ENCODE measurements at places on chromosomes 11 and 22. TPM values are rescaled to one million over a fixed set of nuclear protein-coding genes. Genes with fewer than 3 reads are reported as not detected.

- H3K4me1 ChIP-seq: peaks cover 2% of the 10 kb centered on the region
- DNase-seq: no peak
- H3K36me3 ChIP-seq: no peaks in the 10 kb centered on the region
- peak overlapping the region; percentile 43 for H3K4me3 ChIP-seq
- H3K27me3 ChIP-seq: peaks cover 58% of the 10 kb centered on the region
Measured at GRCh38 chr22:49481659-49482399, 345.8 kb downstream of the BRD1 start.

- DNase-seq: no peak
- H3K36me3 ChIP-seq: no peaks in the 10 kb centered on the region
- H3K4me1 ChIP-seq: no peaks in the 10 kb centered on the region
- H3K4me3 ChIP-seq: no peak overlapping the region
- no peak overlapping the region for H3K27ac ChIP-seq
Measured at GRCh38 chr22:44196731-44197131, 16.0 kb downstream of the PARVG start.

DNA sequence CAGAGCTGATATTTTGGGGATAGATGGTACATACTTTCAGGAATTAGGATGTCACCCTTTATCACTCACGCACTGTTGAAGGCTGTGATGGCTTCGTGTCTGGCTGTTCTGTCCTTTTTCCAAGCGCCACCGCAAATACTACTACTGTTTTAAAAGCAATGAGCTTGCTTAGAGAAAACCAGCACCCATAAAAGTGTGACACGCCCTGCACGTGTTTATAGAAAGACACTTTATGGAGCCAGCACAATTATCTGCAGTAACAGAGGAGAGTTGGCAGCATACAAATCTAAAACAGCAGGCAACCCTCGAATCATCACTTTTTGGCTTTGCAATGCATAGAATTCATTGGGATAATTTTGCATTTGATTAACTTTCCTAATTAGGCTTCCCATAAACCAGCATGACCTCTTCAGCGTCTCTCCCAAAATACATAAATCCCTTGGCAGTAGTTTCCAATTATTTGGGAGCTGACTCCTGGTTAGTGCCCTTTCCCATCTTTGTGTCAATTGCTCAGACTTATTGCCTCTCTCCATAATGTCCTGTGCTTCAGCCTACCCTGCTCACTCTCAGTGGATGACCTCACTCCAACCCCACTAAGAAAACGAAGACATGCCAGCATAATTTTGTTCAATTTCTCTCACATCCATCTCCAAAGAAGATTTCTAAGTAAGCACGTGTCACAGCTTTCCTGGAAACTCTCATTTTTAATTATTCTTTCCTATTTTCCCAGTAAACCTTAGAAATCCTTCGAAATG, 118.7 kb upstream of the LARGE1 start:
- no peaks in the 10 kb centered on the region for H3K36me3 ChIP-seq
- no peaks in the 10 kb centered on the region for H3K4me1 ChIP-seq
- peaks cover 29% of the 10 kb centered on the region for H3K27me3 ChIP-seq
- no peak overlapping the region for H3K27ac ChIP-seq
- DNase-seq: no peak
- no peak overlapping the region for H3K4me3 ChIP-seq

DNA sequence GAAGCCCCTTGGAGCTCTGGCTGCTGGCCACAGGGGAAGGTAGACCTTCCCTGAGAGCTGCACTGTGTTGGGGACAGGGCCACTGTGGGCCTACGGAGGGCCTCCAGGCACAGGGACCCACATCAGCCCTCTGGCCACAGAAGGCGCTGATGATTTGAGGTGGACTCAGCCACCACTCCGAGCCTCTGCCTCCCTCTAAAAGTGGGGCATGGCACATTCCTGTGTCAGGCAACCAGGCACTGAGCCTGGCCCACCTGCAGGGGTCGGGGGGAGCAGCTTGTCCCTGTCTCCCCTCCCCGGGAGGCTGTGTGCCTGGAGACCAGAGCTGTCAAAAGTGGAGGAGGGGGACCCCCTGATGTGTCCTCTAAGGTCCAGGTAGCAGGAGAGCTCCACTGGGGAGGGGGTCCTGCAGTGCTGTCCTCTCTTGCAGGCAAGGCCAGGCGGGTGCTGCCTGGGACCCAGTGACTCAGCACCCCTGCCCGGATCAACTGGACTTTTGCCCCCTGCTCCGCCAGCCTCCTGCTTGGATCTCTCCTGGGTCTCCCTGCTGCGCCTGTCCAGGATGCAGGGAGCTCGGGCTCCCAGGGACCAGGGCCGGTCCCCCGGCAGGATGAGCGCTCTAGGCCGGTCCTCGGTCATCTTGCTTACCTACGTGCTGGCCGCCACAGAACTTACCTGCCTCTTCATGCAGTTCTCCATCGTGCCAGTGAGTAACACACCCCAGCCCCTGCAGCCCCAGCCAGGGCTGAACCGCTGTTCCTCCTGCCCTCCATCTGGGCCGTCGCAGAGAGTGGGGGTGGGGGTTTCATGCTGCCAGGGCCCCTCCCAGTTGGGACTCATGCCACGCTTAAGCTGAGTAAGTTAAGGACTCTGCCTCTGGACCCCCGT, 17.5 kb upstream of the CDKN1C start:
- no peak for DNase-seq
- H3K36me3 ChIP-seq: peaks cover 3% of the 10 kb centered on the region
- peaks cover 56% of the 10 kb centered on the region for H3K27me3 ChIP-seq

DNA sequence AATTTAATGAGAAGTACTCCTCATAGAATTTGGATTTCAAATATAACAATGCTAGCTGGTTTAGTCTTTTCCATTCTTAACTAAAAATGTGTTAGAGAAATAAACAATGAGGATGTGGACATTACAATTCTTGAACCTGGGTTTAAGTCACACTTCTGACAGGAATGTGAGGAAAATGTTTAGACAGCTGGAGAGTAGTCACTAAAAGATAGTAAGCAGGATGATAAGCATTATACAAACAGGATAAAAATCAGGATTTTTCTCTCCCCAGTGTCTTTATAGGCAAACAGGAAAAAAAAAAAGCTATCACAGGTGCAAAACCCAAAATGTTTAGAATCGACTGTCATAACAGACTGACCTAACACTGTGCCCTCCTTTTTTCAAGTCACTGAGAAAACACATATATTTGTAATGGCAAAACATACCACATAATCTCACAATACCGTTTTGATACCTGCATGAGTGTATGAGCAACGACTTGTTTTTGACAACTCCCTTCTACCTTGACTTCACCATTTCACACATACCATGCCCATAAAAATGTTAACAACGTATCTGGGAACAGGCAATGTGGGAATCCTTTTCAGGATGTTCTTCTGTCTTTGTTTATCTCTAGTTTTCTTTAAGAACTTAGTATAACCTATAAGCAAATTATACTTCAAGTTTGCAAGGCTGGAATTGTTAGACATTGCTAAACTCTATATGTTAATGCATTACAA, 242.0 kb downstream of the SBF2 start:
- peaks cover 14% of the 10 kb centered on the region for H3K4me1 ChIP-seq
- H3K27ac ChIP-seq: peak overlapping the region; percentile 68
- peaks cover 5% of the 10 kb centered on the region for H3K36me3 ChIP-seq
- DNase-seq: no peak
- no peak overlapping the region for H3K4me3 ChIP-seq
- H3K27me3 ChIP-seq: no peaks in the 10 kb centered on the region

DNA sequence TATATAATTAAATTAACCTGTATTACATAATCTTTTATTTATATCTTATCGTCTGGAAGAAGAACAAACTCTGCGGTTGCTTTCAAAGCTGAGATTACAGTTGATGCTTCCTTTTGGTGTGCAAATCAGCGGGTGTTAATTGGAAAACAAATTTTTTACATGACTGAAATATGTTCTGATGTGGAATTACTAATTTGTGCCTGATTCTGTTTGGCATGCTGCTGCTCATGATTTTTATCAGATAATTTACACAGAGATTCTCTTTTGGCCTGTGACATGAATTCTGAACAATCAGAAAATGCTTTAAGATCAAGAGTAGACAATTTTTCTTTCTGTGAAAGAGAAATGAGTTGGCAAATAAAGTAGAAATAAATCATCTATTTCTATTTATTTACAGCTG, 510.8 kb downstream of the NELL1 start:
- no peak for DNase-seq
- no peaks in the 10 kb centered on the region for H3K27me3 ChIP-seq
- H3K36me3 ChIP-seq: no peaks in the 10 kb centered on the region
- H3K27ac ChIP-seq: no peak overlapping the region

TRIM48 gene
- total RNA-seq: not detected

RTN4R gene
- total RNA-seq: 36.0 TPM

RAG1 gene
- total RNA-seq: 1.00 TPM

OR51B4 gene
- not detected for total RNA-seq

All from progenitor cell of endocrine pancreas (in vitro differentiated cells).